ENCODE measurements at places on chromosomes 7 and 10. TPM values are rescaled to one million over a fixed set of nuclear protein-coding genes. Genes with fewer than 3 reads are reported as not detected.

GRCh38 chr7:158302274-158303070 is 285.2 kb downstream of the PTPRN2 start:
- DNase-seq = no peak

DNA sequence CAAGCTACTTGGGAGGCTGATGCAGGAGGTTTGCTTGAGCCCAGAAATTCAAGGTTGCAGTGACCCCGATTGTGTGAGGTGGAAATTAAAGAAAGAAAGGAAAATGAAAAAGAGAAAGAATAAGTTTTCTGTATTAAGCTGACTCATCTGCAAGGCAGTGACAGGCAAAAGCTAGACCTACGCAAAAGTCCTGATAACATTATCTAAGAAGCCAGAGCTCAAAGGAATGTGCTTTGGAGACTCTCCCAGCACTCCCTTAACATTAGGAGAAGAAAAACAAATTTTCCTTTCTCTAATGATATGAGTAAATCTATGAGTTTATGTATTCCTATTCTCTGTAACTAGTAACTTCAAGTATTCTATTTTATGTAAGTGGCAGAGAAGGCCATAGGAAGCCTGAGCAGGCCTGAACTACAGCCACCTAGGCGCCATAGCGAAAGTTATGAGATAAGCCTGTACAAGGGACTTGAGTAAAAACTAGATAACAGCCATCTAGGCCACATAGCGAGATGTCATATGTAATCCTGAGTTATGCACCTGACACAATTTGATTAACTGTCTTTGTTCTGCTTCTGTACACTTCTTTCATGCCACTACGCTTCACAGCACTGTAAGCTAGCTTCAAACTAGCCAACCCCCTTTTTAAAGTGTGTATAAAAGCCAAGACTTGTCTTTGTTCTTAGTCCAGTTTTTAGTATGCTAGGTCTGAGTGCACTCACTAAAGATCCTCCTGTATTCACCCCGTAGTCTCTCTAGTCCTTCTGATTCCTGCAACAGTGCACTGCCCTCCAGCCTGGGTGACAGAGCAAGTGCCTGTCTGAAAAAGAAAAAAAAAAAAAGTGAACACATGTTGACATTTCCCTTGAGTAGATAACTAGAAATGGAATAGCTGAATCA is 9.4 kb upstream of the ZWINT start:
- no peak for DNase-seq

DNA sequence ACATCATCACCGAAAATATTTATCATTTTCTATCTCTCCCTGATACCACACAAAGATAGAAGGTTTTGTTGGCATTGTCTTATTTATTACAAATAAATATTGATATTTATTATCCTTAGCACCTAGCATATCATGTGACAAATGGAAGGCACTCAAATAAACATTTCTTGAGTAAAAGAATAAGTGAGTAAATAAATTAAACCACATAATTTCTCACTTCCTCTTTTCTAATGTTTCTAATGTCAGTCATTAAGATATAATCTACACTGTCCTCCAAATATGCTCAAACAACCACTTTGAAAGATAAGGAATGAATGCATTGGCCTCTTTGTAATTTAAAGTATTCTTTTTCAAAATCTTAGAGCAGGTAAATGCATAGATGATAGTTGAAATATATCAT is 1027.8 kb upstream of the LRRTM3 start:
- DNase-seq = no peak

DNA sequence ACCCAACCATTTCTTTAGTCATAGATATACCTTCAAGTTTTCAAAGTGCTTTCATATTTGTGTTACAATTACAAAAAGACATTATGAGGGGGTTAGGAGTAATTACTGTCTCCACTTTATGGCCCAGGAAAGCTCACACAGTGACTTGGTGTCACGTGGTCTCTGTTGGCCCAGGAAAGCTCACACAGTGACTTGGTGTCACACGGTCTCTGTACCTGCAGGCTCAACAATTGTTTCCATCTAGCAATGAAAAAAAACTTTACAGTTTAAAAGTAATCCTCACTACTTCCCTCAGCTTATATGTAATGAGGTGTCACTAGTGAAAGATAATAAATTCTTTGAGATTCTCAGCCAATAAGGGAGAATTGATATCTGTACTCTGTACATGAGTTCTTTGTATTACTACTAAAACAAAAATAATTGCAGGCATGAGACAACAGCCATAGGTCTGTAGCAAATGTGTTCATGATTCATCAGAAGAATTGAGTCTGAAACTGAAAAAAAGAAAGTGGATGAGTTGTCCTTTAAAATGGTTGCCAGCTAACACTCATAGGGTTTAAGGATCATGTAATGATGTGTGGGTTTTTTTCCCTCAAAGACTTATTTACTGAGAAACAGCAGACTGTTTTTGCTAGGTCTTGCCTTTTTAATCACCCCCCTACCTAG is 10.9 kb downstream of the OGDH start:
- no peak for DNase-seq

DNA sequence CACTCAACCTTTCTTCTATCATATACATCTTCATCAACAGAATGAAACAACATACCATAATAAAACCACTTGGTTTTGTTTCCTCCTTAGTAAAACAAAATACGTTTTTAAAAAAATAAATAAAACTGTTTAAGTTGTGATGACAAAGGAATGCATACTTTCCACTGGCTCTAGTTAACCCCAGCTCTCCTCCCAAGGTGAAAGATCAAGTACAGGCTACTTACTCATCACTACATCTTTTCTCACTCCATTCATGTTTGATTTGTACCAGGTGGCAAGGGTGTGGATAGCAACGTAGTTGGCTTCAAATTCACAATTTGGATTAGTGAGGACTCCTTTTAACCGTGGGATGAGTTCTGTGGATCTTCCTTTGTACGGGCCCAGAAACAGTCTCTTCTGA is 14.7 kb downstream of the OGA start:
- DNase-seq = no peak

- DNase-seq = no peak
Measured at GRCh38 chr10:44714451-44714850, 196.7 kb upstream of the TMEM72 start.

- no peak for DNase-seq
Measured at GRCh38 chr7:100942045-100942774, 7.1 kb upstream of the MUC3A start.

SLC18A3 gene
- not detected for total RNA-seq

ADK gene
- 18.6 TPM for total RNA-seq

CYP3A4 gene
- 0.18 TPM for total RNA-seq

LRGUK gene
- total RNA-seq = 1.3 TPM

CALCR gene
- total RNA-seq = 0.15 TPM

ASZ1 gene
- total RNA-seq = not detected

SLC26A3 gene
- total RNA-seq = 0.29 TPM

TCF7L2 gene
- total RNA-seq = 12.7 TPM

IGFBP3 gene
- total RNA-seq = 342 TPM

GPR26 gene
- total RNA-seq = not detected

FOXI2 gene
- not detected for total RNA-seq

H2BK1 gene
- not detected for total RNA-seq
